NCI-H1048 (cell line): ENCODE measurements at places on chromosomes 4 and X.

GRCh38 chr4:1777822-1778641, 15.1 kb upstream of the FGFR3 start:
- no peak for DNase-seq

GRCh38 chr4:83510442-83510841, 25.5 kb upstream of the GPAT3 start:
- no peak for DNase-seq

DNA sequence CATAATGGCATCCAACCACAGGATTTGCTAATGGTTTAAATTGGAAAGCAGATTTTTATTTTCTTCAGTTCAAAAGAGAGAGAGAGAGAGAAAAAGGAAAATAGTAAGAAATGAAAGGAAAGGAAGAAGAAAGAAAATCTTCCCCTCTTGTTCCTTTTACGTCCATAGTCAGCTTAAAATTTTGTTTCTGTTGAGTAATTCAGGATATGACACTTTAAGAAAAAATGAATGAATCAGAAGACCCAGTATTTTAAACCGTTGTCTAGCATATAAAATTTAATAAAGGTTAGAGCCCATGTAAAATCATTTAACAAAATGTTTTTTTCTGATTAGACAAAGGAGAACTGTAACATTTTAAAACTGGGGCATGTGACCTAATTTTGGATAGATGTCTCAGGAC, 391.8 kb upstream of the EPHA5 start:
- no peak for DNase-seq

DNA sequence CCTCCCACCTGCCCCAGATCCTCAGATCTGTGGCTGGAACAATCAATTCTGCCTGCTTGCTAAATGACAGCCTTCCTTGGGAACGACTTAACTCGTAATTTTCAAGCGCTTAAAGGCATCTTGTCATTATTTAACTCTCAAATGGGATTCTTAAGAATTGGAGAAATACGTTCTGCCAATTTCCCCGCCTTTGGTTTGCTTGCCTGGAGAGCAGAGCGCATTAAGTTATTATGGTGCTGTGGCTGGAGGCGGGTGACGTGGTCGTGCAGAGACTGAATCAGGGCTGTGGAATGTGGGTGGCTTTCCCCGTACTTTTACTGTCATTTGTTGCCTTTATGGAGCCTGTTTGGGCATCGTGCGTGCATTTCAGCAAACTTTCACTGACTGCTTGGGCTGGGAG, 78.9 kb upstream of the PSAPL1 start:
- DNase-seq = no peak

DNA sequence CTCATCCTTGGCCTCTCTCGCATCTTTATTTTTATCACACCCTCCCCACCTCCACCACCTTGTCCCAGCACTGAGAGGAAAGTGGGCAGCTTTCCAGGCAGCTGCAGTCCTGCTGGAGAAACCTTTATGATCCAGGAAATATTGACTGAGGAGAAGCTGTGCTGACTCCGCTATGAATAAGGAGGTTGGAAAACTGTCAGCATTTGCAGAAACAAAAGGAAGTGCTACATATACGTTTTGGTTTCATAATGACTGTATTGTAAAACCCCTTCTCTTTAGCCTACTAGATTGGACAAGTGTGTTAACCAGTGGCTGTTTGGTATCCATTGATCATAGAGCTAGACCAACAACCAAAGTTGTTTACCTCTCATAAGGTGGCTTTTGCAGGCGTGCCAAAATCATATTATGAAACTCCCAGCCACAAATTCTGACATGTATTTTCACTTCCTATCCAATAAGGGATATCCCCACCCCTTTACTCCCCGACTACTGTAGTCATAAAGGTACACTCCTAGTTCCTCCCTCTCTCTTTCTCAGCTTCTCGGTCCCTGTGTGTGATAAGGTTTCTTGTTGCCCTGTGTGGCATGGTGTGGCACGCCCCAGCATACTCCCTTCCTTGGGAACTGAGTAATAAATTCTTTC, 88.4 kb downstream of the GPR143 start:
- DNase-seq = no peak

- no peak for DNase-seq
Measured at GRCh38 chrX:34764852-34765361, 107.8 kb upstream of the TMEM47 start.

GRCh38 chrX:40394302-40394701, 186.5 kb upstream of the ATP6AP2 start:
- no peak for DNase-seq
